ENCODE measurements at places on chromosomes 4 and X. TPM values are rescaled to one million over a fixed set of nuclear protein-coding genes. Genes with fewer than 3 reads are reported as not detected.

DNA sequence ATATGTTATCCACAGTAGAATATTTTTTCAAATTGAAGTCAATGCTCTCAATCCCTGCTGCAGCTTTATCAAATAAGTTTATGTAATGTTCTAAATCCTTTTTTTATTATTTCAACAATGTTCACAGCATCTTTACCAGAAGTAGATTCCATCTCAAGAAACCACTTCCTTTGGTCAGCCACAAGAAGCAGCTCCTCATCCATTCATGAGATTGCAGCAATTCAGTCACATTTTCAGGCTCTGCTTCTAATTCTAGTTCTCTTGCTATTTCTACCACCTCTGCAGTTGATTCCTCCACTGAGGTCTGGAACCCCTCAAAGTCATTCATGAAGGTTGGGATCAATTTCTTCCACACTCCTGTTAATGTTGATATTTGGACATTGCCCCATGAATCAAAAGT lies 2301.3 kb upstream of the TENM3 start:
- no peaks in the 10 kb centered on the region for H3K27me3 ChIP-seq
- H3K27ac ChIP-seq, result no peak overlapping the region
- H3K4me1 ChIP-seq, result no peaks in the 10 kb centered on the region
- no peak for DNase-seq

DNA sequence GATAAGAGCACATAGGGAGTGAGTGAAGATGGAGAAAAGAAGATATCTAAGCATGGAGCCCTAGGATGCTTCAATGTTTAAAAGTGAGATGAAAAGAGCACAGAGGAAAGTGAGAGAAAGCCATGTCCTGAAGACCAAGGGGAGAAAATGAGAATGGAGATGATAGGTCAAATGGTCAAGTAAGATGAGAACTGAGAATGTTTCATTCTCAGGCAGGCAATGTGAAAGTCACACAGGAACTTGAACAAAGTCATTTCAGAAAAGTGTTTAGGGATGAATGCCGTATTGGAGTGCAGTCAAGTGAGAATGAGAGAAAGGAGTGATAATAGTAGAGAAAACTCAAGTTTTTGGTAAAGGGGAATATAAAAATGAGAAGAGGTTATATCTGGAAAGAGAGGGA lies 148.7 kb upstream of the PTCHD1 start:
- H3K27ac ChIP-seq, result no peak overlapping the region
- no peak for DNase-seq
- H3K4me3 ChIP-seq, result no peak overlapping the region
- no peaks in the 10 kb centered on the region for H3K4me1 ChIP-seq

DNA sequence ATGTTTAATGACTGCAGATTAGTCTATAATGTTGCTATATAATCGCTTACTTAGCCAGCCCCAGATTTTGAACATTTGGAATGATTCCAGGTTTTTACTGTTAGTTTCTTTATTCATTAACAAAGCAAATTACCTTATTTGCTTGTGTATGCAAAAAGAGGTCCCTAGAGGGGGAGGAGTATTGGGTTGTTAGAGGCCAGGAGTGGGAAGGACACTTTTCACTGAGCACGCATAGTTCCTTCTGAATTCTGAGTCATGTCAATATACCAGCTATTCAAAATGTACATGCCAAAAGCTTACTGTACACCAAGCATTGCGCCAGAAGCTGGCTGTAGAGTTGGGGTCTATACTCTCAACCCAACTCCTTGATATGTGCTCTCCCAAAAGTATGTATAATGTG lies 5.1 kb upstream of the DGAT2L6 start:
- no peak overlapping the region for H3K27ac ChIP-seq
- H3K4me3 ChIP-seq, result no peak overlapping the region
- H3K27me3 ChIP-seq, result no peaks in the 10 kb centered on the region

GRCh38 chr4:2082118-2082517 lies 23.0 kb downstream of the NAT8L start:
- H3K36me3 ChIP-seq, result no peaks in the 10 kb centered on the region
- no peak overlapping the region for H3K27ac ChIP-seq
- no peak overlapping the region for H3K4me3 ChIP-seq
- no peak for DNase-seq

- no peaks in the 10 kb centered on the region for H3K27me3 ChIP-seq
- no peaks in the 10 kb centered on the region for H3K4me1 ChIP-seq
- no peaks in the 10 kb centered on the region for H3K36me3 ChIP-seq
- no peak overlapping the region for H3K4me3 ChIP-seq
- H3K27ac ChIP-seq, result no peak overlapping the region
Measured at GRCh38 chrX:77937291-77937690, 26.8 kb downstream of the ATP7A start.

- no peak overlapping the region for H3K4me3 ChIP-seq
- H3K4me1 ChIP-seq, result no peaks in the 10 kb centered on the region
- no peaks in the 10 kb centered on the region for H3K36me3 ChIP-seq
- no peak for DNase-seq
- H3K27me3 ChIP-seq, result no peaks in the 10 kb centered on the region
Measured at GRCh38 chr4:61877893-61878292, 677.8 kb downstream of the ADGRL3 start.

GRCh38 chrX:82218361-82218760 lies 1016.5 kb downstream of the SH3BGRL start:
- no peaks in the 10 kb centered on the region for H3K4me1 ChIP-seq
- no peaks in the 10 kb centered on the region for H3K36me3 ChIP-seq
- no peak overlapping the region for H3K27ac ChIP-seq
- no peak overlapping the region for H3K4me3 ChIP-seq
- H3K27me3 ChIP-seq, result no peaks in the 10 kb centered on the region

GRCh38 chr4:48379587-48380180 lies 38.4 kb downstream of the SLAIN2 start:
- H3K36me3 ChIP-seq, result peaks cover 73% of the 10 kb centered on the region
- no peak overlapping the region for H3K27ac ChIP-seq
- no peaks in the 10 kb centered on the region for H3K27me3 ChIP-seq

DNA sequence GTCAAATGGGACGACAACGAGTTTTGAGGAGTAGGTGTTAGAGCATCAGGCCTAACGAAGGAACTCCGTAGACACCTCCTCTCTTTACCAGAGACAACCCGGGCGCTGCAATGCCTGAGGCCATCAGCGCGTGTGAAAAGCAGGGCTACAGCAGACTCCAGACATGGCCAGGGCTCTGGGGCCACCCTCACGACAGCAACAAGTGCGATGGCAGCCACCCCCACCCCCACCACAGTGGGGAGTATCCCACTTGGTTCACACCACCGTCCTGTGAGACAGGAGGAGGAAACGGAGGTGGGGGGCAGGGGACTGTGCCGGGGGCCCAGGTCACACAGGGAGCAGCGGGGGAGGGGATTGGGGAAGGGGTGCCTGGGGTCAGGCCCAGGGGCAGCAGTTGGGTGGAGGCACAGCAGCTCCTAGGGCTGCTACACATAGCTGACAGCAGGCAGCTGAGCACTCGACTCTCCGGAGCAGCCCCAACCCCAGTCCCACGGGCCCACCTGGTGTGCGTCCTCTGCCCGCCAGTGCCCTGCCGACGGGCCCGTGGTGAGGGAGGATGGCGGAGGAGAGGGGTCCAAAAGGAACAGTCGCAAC lies 8.5 kb downstream of the LRPAP1 start:
- no peak for DNase-seq
- H3K36me3 ChIP-seq, result peaks cover 30% of the 10 kb centered on the region
- no peaks in the 10 kb centered on the region for H3K27me3 ChIP-seq
- H3K4me3 ChIP-seq, result no peak overlapping the region
- no peaks in the 10 kb centered on the region for H3K4me1 ChIP-seq

DNA sequence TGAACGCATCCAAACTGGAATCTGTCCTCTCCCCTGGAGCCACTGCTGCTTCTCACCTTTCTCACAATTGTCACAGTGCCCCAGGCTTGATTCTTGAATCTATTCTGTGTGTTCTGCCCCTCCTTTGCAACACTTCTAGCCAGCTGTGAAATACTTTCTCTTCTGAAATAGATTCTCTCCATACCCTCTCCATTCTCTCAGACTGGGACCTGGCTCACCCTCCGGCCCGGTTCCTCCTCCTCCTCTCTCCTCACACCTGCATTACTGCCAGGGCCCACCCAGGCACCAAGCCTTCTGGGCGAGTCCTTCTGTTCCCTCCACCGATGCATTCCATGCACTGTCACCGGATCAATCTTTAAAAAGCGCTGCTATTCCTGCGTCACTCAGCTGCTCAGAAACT lies 336.1 kb downstream of the UNC5C start:
- no peaks in the 10 kb centered on the region for H3K4me1 ChIP-seq
- no peak overlapping the region for H3K27ac ChIP-seq
- H3K36me3 ChIP-seq, result no peaks in the 10 kb centered on the region
- H3K27me3 ChIP-seq, result no peaks in the 10 kb centered on the region
- no peak for DNase-seq
- H3K4me3 ChIP-seq, result no peak overlapping the region

DNA sequence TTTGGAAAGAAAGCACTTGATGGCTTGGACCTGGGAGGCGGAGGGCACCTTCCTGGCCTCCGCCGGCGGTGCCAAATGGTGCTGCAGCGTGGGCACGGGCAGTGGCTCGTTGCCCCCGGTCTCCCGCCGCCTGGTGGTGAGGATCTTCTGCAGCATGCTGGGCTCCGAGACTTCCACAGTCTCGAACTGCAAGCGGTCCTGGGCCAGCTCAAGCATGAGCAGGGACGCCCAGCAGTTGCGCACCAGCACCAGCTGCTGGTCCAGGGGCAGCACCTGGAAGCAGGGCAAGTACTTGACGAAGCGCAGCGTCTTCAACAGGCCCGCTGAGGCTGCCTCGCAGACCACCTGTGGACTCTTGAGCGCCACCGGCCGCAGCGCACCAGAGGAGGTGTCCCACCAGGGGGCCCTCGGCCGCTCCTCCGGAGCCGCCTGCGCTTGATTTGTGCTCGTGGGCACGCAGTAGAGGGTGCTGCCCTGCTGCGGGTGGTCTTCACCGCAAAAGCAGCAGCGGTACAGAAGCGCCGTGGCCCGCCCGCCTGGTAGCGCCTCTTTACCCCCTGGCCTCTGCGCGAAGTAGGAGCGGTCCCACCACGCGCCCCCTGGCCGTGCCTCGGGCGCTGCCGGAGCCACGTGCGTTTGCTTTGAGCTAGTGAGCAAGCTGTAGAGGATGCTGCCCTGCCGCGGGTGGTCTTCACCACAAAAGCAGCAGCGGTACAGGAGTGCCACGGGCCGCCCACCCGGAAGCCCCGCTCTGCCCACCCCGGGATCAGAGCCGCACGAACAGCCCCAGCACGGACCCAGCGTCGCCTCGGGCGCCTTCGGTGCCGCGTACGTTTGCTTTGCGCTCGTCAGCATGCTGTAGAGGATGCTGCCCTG lies 689 bp downstream of the NR0B1 start:
- H3K27me3 ChIP-seq, result no peaks in the 10 kb centered on the region
- H3K36me3 ChIP-seq, result no peaks in the 10 kb centered on the region
- no peak overlapping the region for H3K27ac ChIP-seq
- peaks cover 7% of the 10 kb centered on the region for H3K4me1 ChIP-seq
- DNase-seq, result no peak

SERTM2 gene
- not detected for total RNA-seq

GRCh38 chr4:165512424-165512823 lies 133.6 kb downstream of the CPE start:
- no peak overlapping the region for H3K27ac ChIP-seq
- no peaks in the 10 kb centered on the region for H3K27me3 ChIP-seq
- DNase-seq, result no peak
- H3K4me3 ChIP-seq, result no peak overlapping the region
- H3K4me1 ChIP-seq, result no peaks in the 10 kb centered on the region

DNA sequence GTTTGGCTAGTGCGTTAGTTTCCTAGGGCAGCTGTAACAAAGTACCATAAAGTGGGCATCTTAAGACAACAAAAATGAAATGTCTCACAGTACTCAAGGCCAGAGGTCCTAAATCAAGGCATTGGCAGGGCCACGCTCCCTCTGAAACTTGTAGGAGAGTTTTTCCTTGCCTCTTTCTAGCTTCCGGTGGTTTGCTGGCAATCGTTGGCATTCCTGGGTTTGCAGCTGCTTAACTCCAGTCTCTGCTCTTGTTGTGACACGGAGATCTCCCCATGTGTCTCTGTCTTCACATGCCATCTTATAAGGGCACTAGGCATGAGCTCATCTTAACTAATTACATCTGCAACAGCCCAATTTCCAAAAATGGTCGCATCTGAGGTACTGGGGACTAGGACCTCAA lies 362.0 kb upstream of the BOD1L1 start:
- no peak overlapping the region for H3K27ac ChIP-seq
- H3K4me1 ChIP-seq, result peaks cover 15% of the 10 kb centered on the region
- DNase-seq, result no peak
- no peak overlapping the region for H3K4me3 ChIP-seq

SPANXA2 gene
- total RNA-seq, result not detected

TAF9B gene
- 18.0 TPM for total RNA-seq

DNA sequence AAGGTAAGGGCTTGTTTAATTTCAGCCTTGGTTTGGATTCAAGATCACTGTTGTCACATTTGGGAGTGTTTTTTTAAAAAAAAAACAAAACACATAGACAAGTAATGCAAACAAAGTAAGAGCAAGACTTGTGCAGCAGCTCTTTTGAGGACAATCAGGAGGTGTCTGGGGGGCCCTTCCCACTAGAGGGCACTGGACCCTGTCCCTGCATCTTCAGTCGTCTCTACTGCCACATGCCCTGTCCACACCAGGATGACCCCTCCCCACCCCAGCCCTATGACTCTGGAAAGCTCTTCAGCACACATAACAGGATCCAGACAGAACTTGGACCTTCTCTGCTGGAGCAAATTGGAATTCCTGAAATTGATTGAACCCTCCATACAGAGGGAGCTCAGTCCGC lies 71.0 kb downstream of the USP46 start:
- peaks cover under 1% of the 10 kb centered on the region for H3K36me3 ChIP-seq
- H3K4me1 ChIP-seq, result peaks cover 28% of the 10 kb centered on the region
- H3K27me3 ChIP-seq, result no peaks in the 10 kb centered on the region
- H3K27ac ChIP-seq, result peak overlapping the region; percentile 87
- peak; percentile 51 for DNase-seq

DNA sequence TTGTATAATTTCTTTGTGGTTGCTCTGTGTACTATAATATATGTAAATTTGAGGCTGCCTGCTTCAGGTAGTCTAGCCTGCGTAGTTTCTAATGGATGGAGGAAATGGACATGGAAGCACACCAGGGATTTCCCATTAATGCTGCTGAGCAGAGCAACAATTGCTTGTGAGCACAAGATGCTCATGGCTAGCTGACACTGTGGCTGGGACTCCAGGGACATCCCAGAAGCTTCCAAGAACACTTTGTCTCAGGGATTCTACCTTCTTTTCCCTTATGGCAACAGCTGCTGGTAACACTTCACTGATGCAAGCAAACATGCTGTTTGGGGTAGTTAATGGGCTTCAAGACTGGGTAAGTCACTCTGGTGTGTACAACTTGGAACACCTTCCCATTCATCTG lies 66.1 kb downstream of the TENT5D start:
- no peaks in the 10 kb centered on the region for H3K27me3 ChIP-seq
- no peak overlapping the region for H3K27ac ChIP-seq
- H3K4me1 ChIP-seq, result no peaks in the 10 kb centered on the region
- no peaks in the 10 kb centered on the region for H3K36me3 ChIP-seq

KLHL4 gene
- 1.8 TPM for total RNA-seq

DNA sequence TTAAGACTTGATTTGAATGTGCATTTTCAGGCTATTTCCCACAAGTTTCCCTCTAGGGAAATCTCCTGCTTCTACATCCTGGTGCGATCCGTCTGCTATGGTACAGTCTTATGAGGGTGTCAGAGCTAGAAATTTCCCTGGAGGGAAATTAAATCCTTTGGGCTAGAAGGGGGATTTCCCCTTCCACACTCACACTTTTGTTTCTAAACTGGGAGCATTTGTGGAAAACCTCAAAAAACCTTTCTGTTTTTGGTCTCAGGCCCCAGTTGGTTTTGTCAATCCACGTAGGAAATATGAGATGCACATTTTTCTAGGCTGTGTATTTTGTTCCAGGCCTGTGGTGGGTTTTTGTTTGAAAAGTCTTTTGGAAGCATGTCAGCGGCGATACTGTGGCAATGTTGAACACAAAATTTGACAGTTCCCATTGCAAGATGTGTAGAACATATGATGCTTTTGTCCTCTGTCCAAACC lies 17.8 kb downstream of the HMGB3 start:
- DNase-seq, result no peak
- H3K36me3 ChIP-seq, result no peaks in the 10 kb centered on the region
- no peaks in the 10 kb centered on the region for H3K4me1 ChIP-seq
- H3K27me3 ChIP-seq, result no peaks in the 10 kb centered on the region
- no peak overlapping the region for H3K4me3 ChIP-seq
- H3K27ac ChIP-seq, result no peak overlapping the region

All from heart right ventricle (tissue), 16 donors.